ENCODE measurements at places on chromosomes 12 and 14. TPM values are rescaled to one million over a fixed set of nuclear protein-coding genes. Genes with fewer than 3 reads are reported as not detected.

DNA sequence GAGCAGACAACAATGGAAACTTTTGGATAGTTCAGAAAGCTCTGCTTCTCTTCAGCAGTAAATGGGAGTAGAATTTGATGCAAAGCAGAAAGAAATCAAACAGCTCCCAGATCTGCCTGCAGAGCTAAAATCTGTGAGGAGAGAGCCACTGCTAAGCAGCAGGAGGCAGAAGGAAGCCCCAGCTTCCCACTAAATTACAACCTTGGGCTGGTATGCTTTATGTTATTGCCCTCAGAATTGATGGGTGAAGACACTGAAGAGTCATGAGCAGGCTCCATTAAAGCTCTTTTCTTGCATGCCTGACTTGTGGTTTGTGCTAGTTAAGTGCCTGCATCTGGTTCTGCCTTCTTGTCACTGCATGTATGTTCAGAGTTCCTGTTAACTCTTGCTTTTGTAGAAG, 8.4 kb downstream of the ZC2HC1C start:
- peaks cover 3% of the 10 kb centered on the region for H3K36me3 ChIP-seq
- no peak overlapping the region for H3K4me3 ChIP-seq
- H3K4me1 ChIP-seq: peaks cover 2% of the 10 kb centered on the region
- H3K27me3 ChIP-seq: no peaks in the 10 kb centered on the region

Gene MYO1H
- total RNA-seq: not detected

GRCh38 chr14:57865066-57865402, 858 bp downstream of the SLC35F4 start:
- peak overlapping the region; percentile 71 for H3K4me3 ChIP-seq
- H3K4me1 ChIP-seq: peaks cover 5% of the 10 kb centered on the region
- no peak for DNase-seq

- no peak overlapping the region for H3K4me3 ChIP-seq
- H3K27me3 ChIP-seq: no peaks in the 10 kb centered on the region
- no peak for DNase-seq
- H3K4me1 ChIP-seq: no peaks in the 10 kb centered on the region
These were observed 43.2 kb upstream of the PHC1 start for GRCh38 chr12:8871068-8871467.

Gene SMIM41
- total RNA-seq: not detected

GRCh38 chr14:23443411-23443812, 8.0 kb upstream of the MYH7 start:
- no peak overlapping the region for H3K27ac ChIP-seq
- peaks cover 13% of the 10 kb centered on the region for H3K4me1 ChIP-seq
- H3K36me3 ChIP-seq: no peaks in the 10 kb centered on the region
- DNase-seq: no peak

DNA sequence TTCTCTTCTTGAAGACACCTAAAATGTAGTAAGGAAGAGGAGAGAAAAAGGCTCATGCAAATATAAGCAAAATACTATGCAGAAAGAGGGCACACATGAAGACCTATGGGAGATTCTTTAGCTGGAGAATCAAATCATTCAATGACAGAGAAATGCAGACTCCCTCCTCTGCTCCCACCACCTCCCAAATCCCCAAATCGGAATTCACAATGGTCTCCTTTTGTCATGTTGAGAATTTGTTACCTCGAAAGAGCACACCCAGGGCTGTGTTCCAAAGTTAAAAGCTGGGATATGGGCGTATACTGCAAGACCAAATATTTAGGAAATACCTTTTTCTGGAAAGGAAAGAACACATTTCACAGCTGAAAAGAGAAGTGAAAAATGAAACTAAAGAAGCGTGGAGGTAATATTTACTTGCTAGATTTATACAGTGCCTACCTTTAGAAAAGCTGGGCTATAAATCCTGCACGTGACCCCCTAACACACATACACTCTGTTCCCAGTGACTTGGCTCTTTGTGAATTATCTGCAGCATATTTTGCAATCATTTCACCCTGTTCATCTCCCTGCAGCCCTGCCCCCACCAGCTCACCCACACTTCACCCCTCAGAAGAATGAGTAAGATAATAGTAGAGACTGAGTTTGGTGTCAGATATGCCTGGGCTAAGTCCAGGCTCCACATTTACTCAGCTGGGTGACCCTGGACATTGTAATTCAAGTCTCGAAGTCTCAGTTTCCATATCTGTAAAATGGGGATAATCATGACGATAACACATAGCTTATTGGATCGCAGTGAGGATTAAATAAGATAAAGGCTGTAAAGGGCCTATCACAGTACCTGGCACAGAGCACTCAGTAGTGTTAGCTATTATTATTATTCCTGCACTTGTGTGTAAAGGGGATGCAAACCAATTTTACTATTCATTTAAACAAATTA, 2.9 kb upstream of the CACNA1C start:
- no peak overlapping the region for H3K4me3 ChIP-seq
- H3K4me1 ChIP-seq: no peaks in the 10 kb centered on the region
- no peak overlapping the region for H3K27ac ChIP-seq
- no peaks in the 10 kb centered on the region for H3K36me3 ChIP-seq

Gene CGRRF1
- total RNA-seq: 17.8 TPM

- no peaks in the 10 kb centered on the region for H3K36me3 ChIP-seq
- no peaks in the 10 kb centered on the region for H3K27me3 ChIP-seq
- no peak for DNase-seq
- no peaks in the 10 kb centered on the region for H3K4me1 ChIP-seq
These were observed 408.2 kb downstream of the AEBP2 start for GRCh38 chr12:19847294-19848059.

DNA sequence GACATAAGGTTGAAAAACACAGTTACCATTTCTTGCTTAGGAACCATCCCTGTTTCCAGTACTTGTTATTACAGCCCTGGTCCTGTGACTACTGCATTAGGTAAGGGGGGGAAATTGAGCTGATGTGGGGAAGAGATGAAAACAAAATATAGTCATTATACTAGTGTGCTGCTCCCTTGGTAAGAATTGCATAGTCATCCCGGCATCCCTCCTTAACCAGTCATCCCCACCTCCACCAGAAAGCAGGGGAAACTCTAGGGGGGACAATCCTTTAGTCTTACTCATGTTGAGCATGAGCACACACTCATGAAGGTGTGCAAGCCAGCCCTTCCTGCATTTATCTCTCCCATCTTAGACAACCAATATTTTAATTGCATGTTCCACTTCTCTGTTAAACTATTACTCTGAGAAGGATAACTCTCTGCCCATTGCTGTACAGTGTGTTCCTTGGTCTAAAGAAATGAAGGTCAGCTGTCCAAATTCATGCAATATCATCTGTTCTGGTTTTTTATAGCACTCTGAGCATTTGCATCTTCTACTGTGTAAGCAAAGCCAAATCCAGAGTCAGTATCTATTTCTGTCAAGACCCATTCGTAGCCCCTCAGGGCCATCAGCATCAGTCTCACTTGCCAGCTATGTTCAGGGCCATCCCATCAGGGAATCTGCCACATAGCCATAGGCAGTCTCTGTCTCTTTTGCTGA, 46.8 kb downstream of the TMEM30B start:
- DNase-seq: no peak
- H3K4me1 ChIP-seq: no peaks in the 10 kb centered on the region
- no peak overlapping the region for H3K27ac ChIP-seq

- H3K36me3 ChIP-seq: no peaks in the 10 kb centered on the region
- no peak overlapping the region for H3K4me3 ChIP-seq
- peaks cover 33% of the 10 kb centered on the region for H3K27me3 ChIP-seq
- no peak overlapping the region for H3K27ac ChIP-seq
These were observed 23.2 kb upstream of the ESRRB start for GRCh38 chr14:76352639-76353281.

GRCh38 chr12:21763531-21763930, 11.0 kb downstream of the KCNJ8 start:
- DNase-seq: no peak
- H3K4me1 ChIP-seq: no peaks in the 10 kb centered on the region
- peaks cover 14% of the 10 kb centered on the region for H3K27me3 ChIP-seq
- H3K27ac ChIP-seq: no peak overlapping the region

DNA sequence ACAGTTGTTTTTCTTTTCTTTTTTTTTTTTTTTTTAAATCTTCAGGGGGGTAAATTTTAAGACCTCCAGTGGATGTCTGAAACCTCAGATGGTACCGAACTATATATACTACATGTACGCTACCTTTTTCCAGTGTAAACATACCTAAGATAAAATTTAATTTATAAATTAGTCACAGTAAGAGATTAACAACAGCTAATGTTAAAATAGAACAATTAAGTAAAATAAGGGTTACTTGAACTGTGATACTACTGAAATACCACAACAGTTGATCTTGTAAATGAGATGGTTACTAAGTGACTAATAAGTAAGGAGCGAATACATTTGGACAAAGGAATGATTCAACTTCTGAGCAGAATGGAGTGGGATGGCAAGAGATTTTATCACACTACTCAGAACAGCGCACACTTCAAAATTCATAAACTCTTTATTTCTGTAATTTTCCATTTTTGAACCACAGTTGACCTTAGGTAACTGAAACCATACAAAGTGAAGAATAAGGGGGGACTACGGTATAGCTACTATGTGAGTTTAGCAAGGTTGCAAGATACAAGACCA, 80.5 kb upstream of the PCED1B start:
- H3K4me3 ChIP-seq: no peak overlapping the region
- no peaks in the 10 kb centered on the region for H3K36me3 ChIP-seq
- no peaks in the 10 kb centered on the region for H3K27me3 ChIP-seq
- H3K27ac ChIP-seq: no peak overlapping the region
- no peaks in the 10 kb centered on the region for H3K4me1 ChIP-seq
- DNase-seq: no peak

- H3K36me3 ChIP-seq: no peaks in the 10 kb centered on the region
- peaks cover 35% of the 10 kb centered on the region for H3K27me3 ChIP-seq
- no peak overlapping the region for H3K4me3 ChIP-seq
- H3K27ac ChIP-seq: no peak overlapping the region
These were observed 74.4 kb upstream of the ANO4 start for GRCh38 chr12:100720016-100720654.

DNA sequence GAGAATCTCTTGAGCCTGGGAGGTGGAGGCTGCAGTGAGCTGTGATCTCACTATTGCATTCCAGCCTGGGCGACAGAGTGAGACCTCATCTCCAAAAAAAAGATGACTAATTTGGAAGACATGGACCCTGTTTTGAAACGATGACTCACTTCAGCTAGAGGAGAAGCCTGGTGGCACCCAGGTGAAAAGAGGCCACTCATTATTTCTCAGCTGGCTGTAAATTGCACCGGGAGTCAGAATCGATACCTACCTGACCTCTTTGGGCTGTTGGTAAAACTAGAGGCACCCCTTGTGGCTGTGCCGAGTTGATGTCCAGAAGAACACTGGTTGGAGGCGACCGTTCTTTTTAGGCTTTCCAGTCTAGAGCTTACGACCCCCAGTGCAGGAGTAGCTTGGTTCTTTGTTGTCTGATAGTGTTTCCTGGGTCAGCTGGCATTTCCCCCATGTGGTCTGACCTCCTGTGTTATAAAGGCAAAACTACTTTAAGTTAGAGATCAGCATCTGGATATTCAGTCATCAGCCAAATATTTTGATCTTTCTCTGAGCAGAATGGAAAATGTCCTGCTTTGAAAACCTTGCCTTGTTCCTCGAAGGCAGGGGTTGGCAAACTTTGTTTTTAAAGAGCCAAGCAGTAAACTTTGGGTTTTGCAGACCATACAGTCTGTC, 93.2 kb downstream of the CHST11 start:
- no peaks in the 10 kb centered on the region for H3K4me1 ChIP-seq
- no peak overlapping the region for H3K27ac ChIP-seq
- DNase-seq: no peak
- H3K4me3 ChIP-seq: no peak overlapping the region
- H3K36me3 ChIP-seq: peaks cover 6% of the 10 kb centered on the region

GRCh38 chr14:93929048-93929535, 1.9 kb downstream of the FAM181A start:
- no peaks in the 10 kb centered on the region for H3K4me1 ChIP-seq
- H3K4me3 ChIP-seq: no peak overlapping the region
- no peaks in the 10 kb centered on the region for H3K36me3 ChIP-seq
- no peak overlapping the region for H3K27ac ChIP-seq

Gene EGLN3
- 19.1 TPM for total RNA-seq

DNA sequence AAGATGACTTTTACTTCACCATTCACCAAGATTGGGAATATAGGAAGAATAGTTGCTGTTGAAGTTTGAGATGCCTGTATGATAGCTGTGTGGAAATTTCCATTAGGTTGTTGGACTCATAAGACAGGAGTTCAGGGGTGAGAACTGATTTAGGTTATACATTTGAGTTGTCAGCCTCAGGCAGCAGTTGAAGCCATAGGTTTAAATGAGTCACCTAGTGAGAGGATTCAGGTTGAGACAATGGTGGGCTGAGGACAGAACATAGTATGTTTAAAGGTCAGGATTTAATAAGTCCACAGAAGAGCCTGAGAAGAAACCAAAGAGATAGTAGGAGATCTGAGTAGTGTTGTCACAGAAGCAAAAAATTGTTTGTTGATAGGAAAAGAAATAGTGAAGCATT, 63.6 kb upstream of the MON2 start:
- no peak overlapping the region for H3K27ac ChIP-seq
- H3K4me3 ChIP-seq: no peak overlapping the region
- H3K27me3 ChIP-seq: no peaks in the 10 kb centered on the region
- no peak for DNase-seq
- H3K4me1 ChIP-seq: no peaks in the 10 kb centered on the region

DNA sequence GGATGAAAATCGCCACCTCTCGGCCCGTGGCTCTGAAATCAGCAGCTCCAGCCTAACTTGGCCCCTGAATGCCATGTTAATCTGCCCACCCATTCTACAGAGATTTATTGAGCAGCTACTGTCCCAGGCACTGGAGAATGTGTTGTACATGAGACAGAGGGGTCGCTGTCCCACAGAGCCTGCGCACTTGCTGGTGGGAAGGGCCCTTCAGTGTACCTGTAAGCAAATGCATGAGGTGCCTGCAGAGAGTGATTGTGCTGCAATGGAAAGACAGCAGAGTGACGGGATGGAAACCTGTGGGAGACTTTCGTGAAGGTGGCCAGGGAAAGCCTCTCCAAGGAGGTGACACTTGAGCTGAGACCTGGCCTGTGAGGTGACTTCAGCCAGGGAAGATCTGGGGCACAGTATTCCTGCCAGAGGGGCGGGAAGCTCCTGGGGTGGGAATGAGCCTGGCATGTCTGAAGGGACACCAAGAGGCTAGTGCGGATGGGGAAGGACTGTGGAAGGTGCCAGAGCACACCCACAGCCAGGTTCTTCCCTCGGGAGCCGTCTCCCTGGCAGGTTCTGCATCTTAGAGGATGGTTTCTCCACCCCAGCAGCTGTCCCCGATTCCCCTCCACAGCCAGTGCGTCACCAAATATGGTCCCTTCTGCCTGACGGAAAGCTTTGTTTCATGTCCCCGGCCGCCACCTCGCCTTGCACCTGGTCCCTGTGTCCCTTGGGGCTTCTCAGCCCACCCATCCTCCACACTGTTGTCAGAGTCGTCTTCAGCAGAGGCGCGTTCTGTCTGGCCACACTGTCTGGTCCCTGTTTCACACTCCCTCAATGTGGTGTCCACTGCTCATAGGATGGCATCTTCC, 8.7 kb downstream of the SMIM41 start:
- no peaks in the 10 kb centered on the region for H3K4me1 ChIP-seq
- no peaks in the 10 kb centered on the region for H3K36me3 ChIP-seq

DNA sequence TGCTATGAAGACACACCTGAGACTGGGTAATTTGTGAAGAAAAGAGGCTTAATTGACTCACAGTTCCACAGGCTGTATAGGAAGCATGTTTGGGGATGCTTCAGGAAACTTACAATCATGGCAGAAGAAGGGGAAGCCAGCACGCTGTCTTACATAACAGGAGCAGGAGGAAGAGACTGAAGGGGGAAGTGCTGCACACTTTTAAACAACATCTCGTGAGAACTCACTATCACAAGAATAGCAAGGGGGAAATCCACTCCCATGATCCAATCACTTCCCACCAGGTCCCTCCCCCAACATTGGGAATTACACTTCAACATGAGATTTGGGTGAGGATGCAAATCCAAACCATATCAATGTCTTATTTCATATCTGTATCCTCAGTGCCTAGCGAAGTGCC, 307.2 kb downstream of the ATP23 start:
- H3K27ac ChIP-seq: no peak overlapping the region
- peaks cover 3% of the 10 kb centered on the region for H3K4me1 ChIP-seq
- H3K4me3 ChIP-seq: no peak overlapping the region
- no peaks in the 10 kb centered on the region for H3K36me3 ChIP-seq
- H3K27me3 ChIP-seq: no peaks in the 10 kb centered on the region

Measured in endodermal cell (in vitro differentiated cells).